ENCODE measurements at places on chromosomes 2 and 18. TPM values are rescaled to one million over a fixed set of nuclear protein-coding genes. Genes with fewer than 3 reads are reported as not detected.

GRCh38 chr2:69381337-69381737 lies 5.7 kb downstream of the GFPT1 start:
- no peak for DNase-seq

Gene DNAJC5G
- total RNA-seq: 2.1 TPM

Gene STPG4
- not detected for total RNA-seq

DNA sequence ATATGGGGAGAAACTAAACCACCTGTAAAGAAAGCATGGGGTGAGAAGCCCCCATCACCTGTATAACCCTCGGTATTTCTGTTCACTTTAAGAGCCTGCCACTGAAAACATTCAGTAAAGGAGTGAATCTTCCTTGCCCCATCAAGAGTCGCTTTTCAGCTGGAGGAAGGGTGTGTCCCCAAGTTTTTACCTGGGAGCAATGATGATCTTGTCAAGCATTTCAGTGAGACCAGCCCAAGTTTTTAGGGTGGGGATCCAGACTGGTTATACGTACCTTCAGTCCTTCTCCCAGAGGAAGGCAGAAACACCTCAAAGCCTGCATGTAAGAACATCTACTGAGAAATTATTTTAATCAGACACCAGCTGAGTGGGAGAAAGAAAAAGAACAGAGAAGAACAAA lies at the start of gene DSG1:
TSS of gene DSG1 (plus strand) at position 301 of the 400 bp plus-strand sequence. CDS start 141 bp downstream, outside the sequence.
- DNase-seq: no peak

- no peak for DNase-seq
These were observed 68.2 kb downstream of the ZSWIM2 start for GRCh38 chr2:186780701-186781316.

Gene DCC
- not detected for total RNA-seq

Gene RAMP1
- total RNA-seq: 151 TPM

Gene CPLX4
- total RNA-seq: not detected

Gene FBXO36
- 0.55 TPM for total RNA-seq

Gene AMER3
- total RNA-seq: not detected

DNA sequence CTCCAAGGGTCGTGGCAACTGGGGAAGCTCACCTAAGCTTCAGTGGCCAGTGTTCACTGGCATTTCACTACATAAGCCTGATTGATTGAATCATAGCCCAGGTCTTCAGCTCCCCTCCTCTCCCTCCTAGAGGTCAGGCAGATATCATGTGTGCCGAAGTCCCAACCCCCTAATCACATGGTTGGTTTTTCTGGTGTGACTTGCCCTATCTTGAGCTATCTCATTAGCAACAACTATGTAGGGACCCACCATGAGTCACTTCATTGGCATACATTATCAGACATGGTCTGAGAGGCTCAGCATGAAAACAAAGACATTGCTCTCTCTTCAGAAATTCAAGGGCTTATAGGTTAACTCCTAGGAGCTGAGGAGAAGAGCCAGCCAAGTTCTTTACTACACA lies 76.8 kb downstream of the LYPD1 start:
- DNase-seq: no peak

DNA sequence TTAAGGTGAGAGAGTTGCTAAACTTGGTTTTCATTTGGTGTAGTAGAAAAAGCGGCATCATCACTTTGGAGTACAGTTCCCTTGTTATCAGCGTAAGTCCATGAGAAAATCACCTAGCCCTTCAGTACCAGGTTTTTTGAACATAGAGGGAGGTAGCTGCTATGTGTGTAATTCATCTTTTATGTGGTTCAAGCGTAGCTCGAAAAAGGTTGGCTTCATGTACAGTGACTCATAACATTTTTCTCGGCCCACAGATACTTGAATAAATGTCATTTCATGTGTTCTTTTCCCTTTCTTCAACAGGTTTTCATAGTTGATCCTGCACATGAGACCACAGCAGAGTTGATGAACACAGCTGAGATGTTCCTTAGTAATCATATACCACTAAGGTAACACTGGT lies 43.6 kb downstream of the UGGT1 start:
- DNase-seq: no peak

- no peak for DNase-seq
These were observed 100.8 kb downstream of the MRPS9 start for GRCh38 chr2:105138643-105139042.

DNA sequence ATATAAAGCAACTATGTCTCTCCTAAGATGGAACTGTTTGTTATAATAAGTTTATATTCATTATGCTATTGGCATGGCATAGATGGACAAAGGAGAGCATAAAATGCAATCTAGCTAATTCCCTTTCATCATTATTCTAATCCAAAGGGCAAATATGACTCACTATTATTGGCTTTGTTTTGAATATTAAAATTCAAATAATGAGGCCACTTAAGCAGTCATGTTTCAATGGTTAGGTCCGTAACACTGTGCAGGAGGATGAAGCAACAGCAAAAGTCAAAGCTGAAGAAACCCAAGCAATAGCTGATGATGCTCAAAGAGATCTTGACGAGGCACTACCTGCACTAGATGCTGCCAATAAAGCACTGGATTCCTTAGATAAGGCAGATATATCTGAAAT lies 177.1 kb downstream of the TRABD2A start:
- DNase-seq: no peak

Gene MROH2A
- total RNA-seq: not detected

- DNase-seq: no peak
These were observed 1412.0 kb upstream of the ZEB2 start for GRCh38 chr2:145931781-145932395.

DNA sequence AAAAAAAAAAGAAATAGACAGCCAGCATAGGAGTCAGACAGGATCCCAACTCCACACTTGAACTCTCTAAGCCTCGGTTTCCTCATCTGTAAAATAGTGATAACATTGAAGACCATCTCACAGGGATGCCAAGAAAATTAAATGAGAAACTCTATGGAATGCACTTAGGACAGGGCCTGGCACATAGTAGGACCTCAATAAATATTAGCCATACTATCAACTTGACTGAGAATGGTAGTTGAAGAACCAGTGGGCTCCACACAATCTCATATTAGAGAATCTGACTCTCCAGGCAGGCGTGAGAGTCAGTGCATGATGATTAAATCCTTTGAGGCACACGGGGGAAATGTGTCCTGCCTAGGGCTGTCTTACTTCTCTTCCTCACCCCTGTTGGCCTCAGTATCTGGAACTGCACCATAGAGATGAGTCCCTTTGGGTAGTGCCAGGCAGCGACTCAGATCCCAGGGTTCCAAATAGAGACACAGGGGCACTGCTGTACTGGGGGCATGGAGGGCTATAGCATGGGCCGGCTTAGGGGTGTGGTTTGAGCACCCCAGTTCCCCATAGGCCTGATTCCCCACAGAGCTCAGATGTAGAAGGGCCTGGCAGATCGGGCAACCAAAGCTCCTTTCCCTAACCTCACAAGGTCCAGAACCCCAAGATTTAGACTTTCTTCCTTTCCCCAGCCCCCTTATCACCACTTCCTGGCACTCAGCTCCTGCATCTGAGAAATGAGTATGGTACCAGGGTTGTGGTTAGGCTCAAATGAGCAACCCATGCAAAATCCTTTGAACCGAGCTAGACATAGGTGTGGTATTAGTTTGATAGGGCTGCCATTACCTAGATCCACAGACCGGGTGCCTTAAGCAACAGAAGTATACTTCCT lies 51.3 kb upstream of the CAB39 start:
- DNase-seq: no peak

Gene LRRTM1
- total RNA-seq: 0.40 TPM

Gene PAX3
- not detected for total RNA-seq

DNA sequence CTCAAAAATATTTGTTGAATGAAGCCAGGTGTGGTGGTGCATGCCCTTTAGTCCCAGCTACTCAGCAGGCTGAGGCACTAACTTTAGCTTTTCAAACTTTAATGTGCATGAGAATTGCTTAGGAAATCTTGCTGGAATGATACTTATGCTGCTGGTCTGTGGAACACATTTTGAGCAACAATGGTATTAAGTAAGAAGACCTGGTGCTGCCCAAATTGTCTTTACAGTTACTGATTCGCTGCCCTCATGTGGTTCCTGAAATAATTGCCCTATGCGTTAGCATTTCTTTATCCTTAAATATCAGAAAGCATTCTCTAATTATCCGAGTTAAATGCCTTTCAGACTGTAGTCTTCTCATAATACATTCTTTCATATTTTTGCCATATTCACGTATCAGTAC lies 76.0 kb upstream of the SESTD1 start:
- DNase-seq: no peak

DNA sequence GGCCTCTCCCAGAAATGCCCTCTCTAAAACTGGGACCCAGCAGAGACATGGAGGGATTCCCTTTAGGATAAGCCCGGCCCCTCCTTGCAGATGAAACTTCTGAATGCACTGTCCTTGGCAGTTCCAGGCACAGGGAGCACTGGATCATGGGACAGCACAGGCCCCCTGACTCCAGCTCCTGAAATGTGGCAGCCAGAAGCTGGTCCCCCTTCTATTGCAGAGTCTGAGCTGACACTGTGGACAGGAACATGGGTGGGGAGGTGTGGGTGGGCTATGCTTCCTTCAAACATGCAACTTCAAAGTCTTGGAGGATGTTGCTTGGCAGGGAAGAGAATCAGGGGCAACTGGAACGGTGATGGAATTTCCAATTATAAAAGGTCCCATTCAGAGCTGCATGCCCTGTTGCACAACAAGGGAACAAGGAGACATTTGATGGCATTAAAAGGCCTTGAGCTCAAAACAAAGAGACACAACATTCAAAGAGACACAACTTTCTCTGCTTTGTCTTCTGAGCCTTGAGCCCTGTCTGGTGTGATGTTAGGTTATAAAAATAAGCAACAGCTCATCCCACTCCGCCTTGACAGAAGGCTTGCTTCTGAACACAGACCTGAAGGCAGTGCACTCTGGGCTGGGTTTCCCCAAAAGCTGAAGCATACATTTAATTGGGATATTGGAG lies 239.0 kb downstream of the OSR1 start:
- no peak for DNase-seq

Gene HOXD8
- 0.92 TPM for total RNA-seq

DNA sequence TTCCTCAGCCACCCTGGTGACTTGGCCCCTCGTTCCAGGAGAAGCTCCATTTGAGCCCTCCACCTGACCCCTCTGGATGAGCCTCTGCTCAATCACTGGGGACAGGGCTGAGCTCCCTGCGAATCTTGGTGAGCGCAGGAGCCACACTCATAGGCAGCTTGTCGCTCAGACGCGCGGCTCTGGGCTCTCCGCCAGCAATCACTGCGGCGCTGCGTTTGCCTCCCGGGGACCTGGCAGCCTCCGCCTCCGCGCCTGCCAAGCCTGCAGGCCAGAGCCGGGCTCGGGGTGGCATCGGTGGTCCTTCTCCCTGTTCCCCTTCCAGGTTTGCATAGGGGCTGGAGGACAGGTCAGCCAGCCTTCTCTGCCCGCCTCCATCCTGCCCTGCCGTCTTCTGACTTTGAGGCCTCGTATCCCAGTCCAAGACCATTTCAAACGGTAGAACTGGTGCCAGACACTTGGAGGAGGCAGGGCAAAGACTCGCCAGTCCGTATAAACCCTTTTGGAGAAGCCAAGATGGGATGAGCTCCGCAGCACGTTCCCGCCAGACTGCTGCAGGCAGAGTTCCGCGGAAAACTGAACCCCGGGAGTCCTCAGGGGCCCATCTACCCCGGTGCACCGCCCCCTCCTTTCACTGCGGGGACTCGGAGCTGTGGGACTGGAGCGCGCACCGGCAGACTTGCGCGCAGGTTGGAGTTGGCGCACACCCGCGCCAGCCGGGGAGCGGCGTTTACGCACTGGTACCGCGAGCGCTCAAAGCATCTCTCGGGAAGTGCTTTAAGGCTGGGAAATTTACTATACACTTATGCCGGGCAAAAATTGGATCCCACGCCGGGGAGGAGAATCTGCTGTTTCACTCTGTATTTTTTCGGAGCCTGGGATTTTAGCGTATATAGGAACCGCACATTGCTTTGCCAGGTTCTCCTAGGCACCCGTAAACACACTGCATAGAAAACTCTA lies 1.1 kb upstream of the TACR1 start:
- peak; percentile 82 for DNase-seq

Gene MAP2
- 3.4 TPM for total RNA-seq
